RWPE2 (cell line): ENCODE measurements at places on chromosomes 2 and 18.

DNA sequence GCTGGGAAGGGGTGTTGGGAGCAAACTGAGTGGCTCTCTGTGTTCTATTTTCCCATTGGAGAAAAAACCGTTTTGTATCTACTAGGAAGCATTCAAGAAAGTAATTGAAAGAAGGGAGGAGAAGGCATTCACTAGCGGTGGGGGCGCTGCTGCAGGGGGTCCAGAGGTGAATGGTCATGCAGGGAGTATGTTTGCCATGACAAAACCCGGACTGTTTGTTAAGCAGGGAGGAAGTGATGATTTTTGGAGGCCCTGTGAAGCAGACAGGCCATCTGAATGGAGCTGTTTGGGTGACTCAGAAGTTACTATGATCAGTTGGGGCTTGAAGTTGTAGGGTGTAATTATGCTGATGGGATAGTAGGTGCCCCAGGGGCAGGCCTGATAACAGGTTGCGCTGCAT, 7.0 kb downstream of the TAF4B start:
- H3K27me3 ChIP-seq: no peaks in the 10 kb centered on the region
- no peak for DNase-seq
- peaks cover under 1% of the 10 kb centered on the region for H3K4me1 ChIP-seq
- H3K4me3 ChIP-seq: no peak overlapping the region
- no peak overlapping the region for H3K27ac ChIP-seq
- no peaks in the 10 kb centered on the region for H3K36me3 ChIP-seq

DNA sequence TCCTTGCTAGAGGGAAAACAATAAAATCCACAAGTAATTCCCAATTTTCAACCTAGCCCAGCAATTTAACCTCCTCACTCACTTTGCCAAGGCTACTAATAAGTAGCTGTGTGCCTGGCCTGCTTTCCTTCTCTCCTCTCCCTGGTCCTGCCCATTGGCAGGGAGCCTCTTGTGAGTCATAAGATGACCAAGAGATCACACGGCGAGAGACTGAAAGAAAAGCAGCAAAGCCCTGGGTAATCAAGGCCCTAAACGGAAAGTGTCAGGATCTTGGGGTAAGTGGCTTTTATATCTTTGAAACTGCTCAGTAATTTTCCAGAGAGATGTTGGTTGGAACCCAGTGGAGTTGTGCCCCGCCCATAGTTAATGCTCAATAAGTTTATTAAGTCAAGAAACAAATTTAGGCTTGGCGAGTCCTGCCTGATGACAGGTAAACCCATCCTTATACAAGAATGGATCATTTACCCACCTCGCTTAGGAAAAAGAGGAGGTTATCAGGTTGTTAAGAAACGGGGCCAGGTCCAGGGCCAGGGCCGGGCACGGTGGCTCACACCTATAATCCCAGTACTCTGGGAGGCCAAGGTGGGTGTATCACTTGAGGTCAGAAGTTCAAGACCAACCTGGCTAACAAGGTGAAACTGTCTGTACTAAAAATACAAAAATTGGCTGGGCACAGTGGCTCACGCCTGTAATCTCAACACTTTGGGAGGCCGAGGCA, 10.0 kb upstream of the ADAM17 start:
- H3K4me3 ChIP-seq: no peak overlapping the region
- H3K4me1 ChIP-seq: peaks cover 12% of the 10 kb centered on the region

- no peak for DNase-seq
- peaks cover 3% of the 10 kb centered on the region for H3K4me1 ChIP-seq
- peaks cover 14% of the 10 kb centered on the region for H3K36me3 ChIP-seq
- no peak overlapping the region for H3K27ac ChIP-seq
These were observed 26.4 kb downstream of the ZNF516 start for GRCh38 chr18:76468345-76469304.

DNA sequence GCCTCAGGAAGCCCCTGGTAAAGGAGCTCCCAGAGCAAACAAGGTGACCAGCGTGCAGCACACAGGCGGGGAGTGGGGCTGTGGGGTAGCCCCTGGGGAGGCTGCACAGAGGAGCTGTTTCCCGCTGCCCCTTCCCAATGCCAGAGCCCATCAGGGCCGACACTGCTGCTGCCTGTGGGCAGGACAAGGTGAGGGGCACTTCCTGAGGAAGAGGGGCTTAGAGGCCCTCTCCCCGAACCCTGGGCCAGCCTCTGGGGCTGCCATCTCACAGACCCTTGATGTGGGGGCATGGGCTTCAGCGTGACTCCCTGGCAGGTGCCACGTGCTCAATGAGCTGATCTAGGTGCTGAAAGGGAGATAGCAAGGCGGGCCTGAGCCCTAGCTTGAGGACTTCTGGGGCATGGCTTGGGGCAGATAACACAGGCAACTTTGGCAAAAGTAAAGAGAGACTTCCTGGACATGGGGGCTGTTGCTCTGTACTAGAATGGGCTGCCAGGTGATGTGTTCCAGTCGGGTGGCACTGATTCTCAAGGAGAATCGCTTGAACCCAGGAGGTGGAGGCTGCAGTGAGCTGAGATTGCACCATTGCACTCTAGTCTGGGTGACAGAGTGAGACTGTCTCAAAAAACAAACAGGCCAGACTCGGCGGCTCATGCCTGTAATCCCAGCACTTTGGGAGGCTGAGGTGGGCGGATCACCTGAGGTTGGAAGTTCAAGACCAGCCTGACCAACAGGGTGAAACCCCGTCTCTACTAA, 9.9 kb upstream of the KLF11 start:
- DNase-seq: no peak
- H3K4me3 ChIP-seq: no peak overlapping the region
- no peaks in the 10 kb centered on the region for H3K36me3 ChIP-seq
- H3K27me3 ChIP-seq: no peaks in the 10 kb centered on the region
- H3K27ac ChIP-seq: no peak overlapping the region
- H3K4me1 ChIP-seq: peaks cover 4% of the 10 kb centered on the region

DNA sequence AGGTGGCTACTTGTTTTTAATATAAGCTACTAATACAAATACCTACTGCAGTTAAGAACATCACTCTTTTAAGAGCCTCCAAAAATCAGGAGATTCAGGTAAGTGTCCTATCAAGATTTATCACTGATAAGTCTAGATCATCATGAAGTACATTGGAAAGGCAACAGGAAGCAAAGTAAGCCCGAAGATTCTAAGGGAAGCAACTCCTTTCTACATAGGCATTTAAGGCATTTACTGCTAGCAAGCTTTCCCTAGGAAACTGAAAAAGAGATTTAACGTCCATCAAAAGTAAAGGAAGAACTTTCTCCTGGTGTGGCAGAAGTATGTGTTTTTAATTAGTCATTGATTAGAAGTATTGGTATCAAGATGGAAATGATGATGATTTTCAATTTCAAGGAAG, 3.7 kb downstream of the STK17B start:
- H3K4me3 ChIP-seq: no peak overlapping the region
- peaks cover 38% of the 10 kb centered on the region for H3K4me1 ChIP-seq
- no peaks in the 10 kb centered on the region for H3K27me3 ChIP-seq
- no peak for DNase-seq
- peak overlapping the region; percentile 79 for H3K27ac ChIP-seq

DNA sequence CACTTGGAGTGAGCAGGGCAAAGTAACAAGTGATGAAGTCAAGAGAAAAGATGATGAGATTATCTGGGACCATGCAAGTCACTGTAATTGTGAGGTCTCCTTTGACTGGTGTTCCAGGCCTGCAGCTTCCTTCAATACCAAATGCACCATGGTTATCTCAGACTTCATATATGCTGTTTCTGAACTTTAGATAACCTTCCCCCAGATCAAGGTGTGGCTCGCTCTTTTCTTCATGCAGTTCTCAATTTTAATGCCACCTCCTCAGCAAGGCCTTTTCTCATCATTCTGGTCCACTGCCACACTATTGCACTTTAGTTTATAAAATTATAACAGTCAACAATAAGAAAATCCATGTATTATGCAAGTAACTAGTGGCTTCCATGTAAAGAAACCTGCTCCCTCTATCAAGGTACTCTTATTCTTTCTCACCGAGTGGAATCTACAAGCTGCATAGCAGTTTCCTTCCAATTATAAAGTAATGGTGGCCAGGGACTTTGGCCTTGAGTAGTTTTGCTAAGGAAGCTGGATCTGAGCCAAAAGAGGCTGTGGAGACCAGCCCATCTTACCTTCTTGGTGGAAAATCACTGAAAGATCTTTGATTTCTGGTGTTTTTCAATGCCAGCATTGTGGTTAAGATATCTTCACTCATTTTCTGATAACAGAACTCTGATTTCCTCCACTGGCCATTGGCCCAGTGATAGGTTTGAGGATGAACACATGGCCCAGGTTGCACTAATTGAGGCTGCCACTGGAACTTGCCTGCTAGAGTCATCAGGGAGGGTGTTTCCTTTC, 113.6 kb downstream of the KCNE4 start:
- DNase-seq: no peak
- no peak overlapping the region for H3K4me3 ChIP-seq
- no peak overlapping the region for H3K27ac ChIP-seq

GRCh38 chr2:62660582-62661262, 44.8 kb upstream of the EHBP1 start:
- no peak overlapping the region for H3K4me3 ChIP-seq
- H3K4me1 ChIP-seq: peaks cover 42% of the 10 kb centered on the region
- DNase-seq: no peak
- H3K27me3 ChIP-seq: no peaks in the 10 kb centered on the region
- no peaks in the 10 kb centered on the region for H3K36me3 ChIP-seq

GRCh38 chr2:215409331-215410127, 26.3 kb downstream of the FN1 start:
- peaks cover 91% of the 10 kb centered on the region for H3K36me3 ChIP-seq
- peak overlapping the region; percentile 81 for H3K27ac ChIP-seq
- DNase-seq: no peak
- no peaks in the 10 kb centered on the region for H3K27me3 ChIP-seq
- no peak overlapping the region for H3K4me3 ChIP-seq
- H3K4me1 ChIP-seq: peaks cover 13% of the 10 kb centered on the region

DNA sequence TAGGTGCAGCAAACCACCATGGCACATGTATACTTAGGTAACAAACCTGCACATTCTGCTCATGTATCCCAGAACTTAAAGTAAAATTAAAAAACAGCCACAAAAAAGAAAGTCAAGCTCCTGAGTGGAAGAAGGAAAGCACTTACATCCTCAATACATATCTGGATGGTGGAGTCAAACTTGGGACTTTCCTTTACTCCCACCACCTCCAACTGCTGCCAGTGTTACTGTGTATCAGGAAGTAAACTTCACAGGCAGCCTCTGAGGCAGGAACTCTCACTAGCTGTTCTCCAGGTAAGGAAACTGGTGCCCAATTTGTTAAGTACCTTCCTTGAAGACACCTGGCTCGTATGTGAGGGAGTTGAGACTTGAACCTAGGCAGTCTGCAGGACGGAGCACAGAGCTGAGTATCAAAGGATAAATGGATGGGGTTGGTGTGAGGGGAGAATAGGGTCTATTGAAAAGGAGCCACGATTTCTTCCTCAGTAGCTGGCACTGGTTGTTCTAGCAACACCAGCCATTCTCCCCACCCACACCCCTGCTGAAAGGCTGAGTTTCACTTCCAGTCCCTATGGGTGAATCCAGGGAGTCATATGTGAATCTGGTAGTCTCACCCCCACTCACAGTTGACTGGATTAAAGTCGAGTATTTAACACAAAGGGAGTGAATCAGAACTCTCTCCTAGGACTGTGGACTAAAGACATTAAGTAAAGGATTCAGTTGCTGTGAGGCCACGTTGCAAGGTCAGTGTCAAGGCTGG, 50.0 kb upstream of the GPR39 start:
- no peaks in the 10 kb centered on the region for H3K36me3 ChIP-seq
- H3K27ac ChIP-seq: no peak overlapping the region
- no peaks in the 10 kb centered on the region for H3K4me1 ChIP-seq
- no peak overlapping the region for H3K4me3 ChIP-seq
- H3K27me3 ChIP-seq: no peaks in the 10 kb centered on the region
- no peak for DNase-seq

DNA sequence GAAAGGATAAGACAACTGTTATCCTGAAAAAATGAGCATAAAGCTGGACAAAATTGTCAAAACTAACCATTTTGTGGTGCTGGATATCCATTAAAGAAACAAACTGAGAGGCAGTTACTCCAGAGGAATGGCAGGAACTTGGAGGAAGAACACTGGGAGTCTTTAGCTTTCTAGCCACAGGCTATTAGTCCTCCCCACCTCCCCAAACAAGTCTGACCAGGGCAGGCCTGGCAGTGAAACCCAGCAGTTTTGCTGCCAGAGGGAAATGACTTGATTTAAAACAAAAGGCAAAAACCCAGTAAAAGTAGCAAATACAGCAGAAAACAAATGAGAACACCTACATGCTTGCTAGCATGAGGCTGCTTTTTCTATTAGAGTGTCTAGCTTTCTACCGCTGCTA, 34.9 kb downstream of the OSBPL1A start:
- no peaks in the 10 kb centered on the region for H3K36me3 ChIP-seq
- no peak overlapping the region for H3K27ac ChIP-seq
- no peaks in the 10 kb centered on the region for H3K27me3 ChIP-seq
- no peak for DNase-seq

DNA sequence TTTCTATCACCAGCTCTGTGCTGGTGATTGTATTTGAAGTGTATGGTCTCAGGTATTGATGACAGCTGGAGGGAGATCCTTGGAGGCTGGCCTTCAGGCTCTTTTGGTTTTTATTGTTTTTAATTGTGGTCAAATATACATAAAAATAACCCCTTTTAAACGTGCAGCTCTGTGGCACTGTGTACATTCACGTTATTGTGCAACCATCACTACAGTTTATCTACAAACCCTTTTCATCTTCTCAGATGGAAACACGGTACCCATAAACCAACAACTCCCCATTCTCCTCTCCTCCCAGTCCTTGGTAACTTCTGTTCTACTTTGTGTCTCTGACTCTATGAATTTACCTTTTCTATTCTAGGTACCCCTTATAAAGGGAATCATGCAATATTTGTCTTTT, 79.3 kb upstream of the ATP8B1 start:
- H3K27me3 ChIP-seq: no peaks in the 10 kb centered on the region
- no peak overlapping the region for H3K4me3 ChIP-seq
- H3K27ac ChIP-seq: no peak overlapping the region
- H3K4me1 ChIP-seq: peaks cover 5% of the 10 kb centered on the region
- H3K36me3 ChIP-seq: no peaks in the 10 kb centered on the region
- no peak for DNase-seq

- no peak for DNase-seq
- H3K27ac ChIP-seq: no peak overlapping the region
- peaks cover 23% of the 10 kb centered on the region for H3K36me3 ChIP-seq
- no peaks in the 10 kb centered on the region for H3K4me1 ChIP-seq
These were observed 131.4 kb downstream of the ZNF236 start for GRCh38 chr18:76953583-76954233.

DNA sequence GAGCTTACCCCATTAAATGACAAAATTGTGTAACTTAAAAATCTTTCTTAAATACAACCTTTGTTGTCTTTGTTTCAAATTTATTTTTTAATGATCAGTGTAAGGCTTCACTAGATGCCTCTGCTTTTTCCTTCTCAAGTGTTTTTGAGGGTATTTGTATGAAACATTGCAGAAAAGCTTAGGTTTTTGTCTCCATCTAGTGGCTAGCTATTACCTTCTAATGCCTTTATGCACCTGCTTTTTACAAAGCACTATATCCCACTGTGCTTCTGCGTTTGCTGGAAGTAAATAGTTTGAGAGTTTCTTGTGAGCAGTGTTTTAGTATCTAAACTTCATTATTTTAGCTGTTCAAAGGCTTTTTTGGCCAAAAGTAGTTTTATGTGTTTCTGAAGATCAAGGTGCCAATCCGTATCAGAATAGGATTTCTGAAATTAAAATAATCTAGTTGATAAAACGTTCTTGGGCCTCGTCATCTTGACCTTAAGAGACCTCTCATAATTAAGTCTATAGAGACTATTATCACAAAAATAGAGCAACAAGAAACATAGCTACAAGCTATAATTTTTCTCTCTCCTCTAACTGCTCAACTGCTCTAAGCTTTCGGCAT, 47.0 kb downstream of the IWS1 start:
- no peak overlapping the region for H3K4me3 ChIP-seq
- H3K36me3 ChIP-seq: peaks cover 32% of the 10 kb centered on the region
- no peaks in the 10 kb centered on the region for H3K27me3 ChIP-seq
- H3K4me1 ChIP-seq: no peaks in the 10 kb centered on the region
